Left cardiac atrium (tissue), 4 donors: ENCODE measurements at places on chromosomes 5 and 9. TPM values are rescaled to one million over a fixed set of nuclear protein-coding genes. Genes with fewer than 3 reads are reported as not detected.

Gene ACTBL2
- not detected for total RNA-seq

Gene PCSK5
- total RNA-seq, result 9.3 TPM

GRCh38 chr9:133726401-133727276 lies 11.5 kb downstream of the SARDH start:
- peak; percentile 58 for DNase-seq

- DNase-seq, result no peak
Measured at GRCh38 chr5:150364004-150364403, 6.5 kb downstream of the TCOF1 start.

Gene TRIM36
- 0.80 TPM for total RNA-seq

DNA sequence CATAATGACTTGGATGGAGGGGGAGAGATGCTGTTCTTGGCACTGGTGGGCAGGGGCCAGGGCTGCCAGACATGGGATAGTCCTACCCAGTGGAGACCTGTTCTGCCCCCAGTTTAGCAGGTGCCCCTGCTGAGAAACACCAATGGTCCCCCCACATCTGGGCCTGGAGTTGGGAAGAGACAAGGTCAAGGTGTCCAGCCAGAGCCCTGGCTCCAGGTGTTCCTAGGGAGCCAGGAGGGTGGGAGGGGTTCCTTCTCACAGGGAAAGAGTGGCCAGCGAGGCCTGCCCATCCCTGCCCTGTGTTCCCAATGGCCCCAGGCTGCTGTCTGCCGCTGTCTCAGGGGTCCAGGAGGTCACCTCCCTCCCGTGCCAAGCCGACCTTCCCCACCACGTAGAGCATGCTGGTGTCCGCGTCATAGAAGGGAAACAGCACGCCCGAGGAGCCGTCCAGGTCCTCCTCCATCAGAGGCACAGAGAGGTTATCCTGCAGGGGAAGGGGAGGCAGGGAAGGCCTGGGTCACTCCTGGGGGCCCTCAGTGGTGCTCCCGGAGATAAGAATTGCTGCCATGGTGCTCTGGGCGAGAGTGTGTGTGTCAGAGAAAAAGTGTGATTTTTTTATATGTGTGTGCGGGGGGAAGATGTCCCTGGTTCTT lies 11.7 kb upstream of the TRIM14 start:
- DNase-seq, result no peak

DNA sequence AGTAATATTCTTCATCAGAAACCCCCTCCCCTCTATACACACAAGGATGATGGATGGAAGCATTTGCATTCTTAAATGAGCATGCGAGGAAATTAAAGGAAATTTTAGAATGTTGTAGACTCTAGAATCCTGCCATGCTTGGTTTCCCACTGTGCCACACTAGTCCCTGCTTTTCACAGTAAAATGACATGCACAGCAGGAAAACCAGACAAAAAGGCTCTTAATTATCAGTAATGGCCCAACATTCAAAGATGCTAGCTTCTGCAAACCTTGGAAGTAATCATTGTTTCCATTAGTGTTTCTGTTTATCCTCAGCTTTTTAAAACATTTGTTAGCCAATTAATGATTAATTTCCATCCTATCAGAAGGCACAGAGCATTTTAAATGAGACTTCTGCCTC lies 255.8 kb downstream of the SLCO4C1 start:
- no peak for DNase-seq

GRCh38 chr5:126143622-126144021 lies 279.6 kb upstream of the GRAMD2B start:
- DNase-seq, result no peak

Gene CORO2A
- 0.60 TPM for total RNA-seq

Gene RABGAP1
- 40.8 TPM for total RNA-seq

DNA sequence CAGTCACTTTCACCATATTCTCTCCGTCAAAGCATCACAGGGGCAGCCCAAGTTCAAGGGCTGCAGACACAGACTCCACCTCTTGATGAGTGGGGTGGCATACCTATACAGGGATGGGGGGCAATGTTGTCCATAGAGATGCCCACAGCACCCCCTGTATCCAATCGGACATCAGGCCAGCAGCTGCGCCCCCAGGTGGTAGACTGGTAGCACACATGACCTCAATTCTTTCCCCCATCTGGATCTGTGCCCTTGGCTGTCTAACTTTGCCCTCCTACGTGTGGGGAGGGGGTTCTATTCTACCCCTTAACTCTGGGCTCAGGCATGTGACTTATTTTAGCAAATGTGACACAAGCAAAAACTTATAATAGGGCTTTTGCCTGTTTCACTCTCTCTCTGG lies 84.0 kb upstream of the SLC25A48 start:
- no peak for DNase-seq

DNA sequence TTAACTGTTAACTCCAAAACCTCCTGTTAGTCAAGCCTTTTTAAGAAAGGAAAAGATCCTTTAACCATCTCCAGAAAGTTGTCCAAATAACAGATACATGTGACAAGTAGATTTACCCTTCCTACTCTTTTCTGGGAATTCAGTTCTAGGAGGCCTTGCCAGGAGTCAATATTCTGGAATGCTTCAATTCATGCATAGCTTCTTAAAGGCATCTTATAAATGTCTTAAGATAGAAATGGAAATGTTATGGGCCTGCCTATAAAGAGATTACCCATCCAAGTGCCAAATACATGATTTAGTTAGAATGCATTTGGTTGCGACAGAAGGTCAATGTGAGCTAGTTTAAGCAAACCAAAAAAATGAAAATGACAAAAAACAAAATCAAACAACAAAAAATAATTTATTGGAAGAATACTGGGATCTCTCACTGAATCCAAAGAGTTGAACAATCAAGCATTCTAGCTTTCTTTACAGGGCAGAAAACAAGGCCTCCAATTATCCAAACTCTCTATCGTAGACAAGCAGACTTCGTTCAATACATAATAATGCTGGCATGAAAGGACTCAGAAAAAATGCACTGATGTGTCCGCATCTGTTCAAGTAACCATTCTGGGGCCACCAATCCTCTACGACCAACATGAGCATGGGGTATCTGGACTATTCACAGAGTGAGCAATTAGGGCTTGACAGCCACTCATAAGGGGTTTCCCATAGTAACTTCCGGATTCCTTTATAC lies 188.6 kb downstream of the CTNND2 start:
- no peak for DNase-seq

DNA sequence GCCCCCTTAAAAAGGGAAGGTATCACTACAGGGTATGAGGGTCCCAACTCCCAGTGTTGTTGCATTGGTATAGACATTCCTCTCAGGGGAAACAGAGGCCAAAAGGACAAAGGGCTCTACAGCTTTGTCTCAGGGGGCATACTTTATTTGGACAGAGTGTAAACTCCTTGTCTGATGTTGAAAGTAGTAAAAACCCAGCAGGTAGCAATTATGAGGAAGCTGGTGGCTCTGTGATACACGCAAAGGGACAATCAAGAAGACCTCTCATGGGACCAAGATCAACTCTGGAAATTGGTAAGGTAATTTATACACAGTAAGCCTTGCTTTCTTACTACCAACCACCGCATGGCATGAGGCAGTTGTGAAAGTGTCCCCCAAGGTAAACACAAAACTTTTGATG lies 764.6 kb downstream of the CDH12 start:
- no peak for DNase-seq

Gene FCN2
- 2.0 TPM for total RNA-seq

DNA sequence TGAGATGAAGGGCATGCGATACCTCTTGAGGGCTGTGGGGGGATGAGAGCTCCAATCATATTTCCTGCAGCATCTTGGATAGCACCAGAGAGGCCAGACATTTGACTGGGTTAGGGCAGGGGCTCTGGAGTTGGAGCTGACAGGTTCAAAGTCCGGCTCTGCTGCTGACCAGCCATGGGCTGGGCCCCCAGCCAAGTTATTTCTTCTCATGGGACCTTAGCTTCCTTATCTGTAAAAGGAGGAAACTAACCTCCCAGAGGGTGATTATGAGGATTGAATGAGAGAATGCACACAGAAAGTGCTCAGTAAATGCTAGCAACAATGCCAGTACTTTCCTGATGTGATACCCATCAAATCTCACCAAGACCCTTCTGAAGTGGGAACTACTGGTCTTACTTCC lies 65.2 kb upstream of the SLC25A51 start:
- peak; percentile 70 for DNase-seq

- DNase-seq, result no peak
Measured at GRCh38 chr5:60594715-60595477, 105.1 kb downstream of the DEPDC1B start.

Gene PLPP7
- 82.7 TPM for total RNA-seq

Gene HRCT1
- 9.3 TPM for total RNA-seq

Gene TAS2R1
- not detected for total RNA-seq

GRCh38 chr5:68225911-68226545 lies 10.5 kb downstream of the PIK3R1 start:
- peak; percentile 57 for DNase-seq

Gene PKN3
- 11.2 TPM for total RNA-seq

Gene FIBCD1
- 1.0 TPM for total RNA-seq

Gene SLC6A18
- not detected for total RNA-seq

Gene NTMT1
- total RNA-seq, result 43.4 TPM

- no peak for DNase-seq
Measured at GRCh38 chr9:68552700-68553476, 12.2 kb upstream of the TMEM252 start.

DNA sequence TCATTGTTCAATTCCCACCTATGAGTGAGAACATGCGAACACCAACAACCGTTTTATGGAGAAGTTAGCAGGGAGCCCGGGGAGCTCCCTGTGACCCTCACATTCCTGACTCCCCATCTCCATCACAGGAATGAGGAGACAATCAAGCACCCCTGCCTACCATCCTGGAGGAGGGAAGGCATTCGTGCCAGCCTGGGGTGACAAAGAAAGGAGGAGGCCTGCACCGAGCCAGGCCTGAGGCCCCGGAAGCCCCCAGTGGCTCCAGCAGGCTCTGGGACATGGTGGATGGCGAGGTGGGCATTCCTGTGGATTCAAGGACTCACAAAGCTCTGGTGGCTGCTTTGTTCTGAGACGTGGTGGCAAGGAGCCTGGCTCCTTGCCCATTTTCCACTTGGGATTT lies 36.5 kb upstream of the UGT3A1 start:
- DNase-seq, result no peak

Gene RAB3C
- total RNA-seq, result 1.3 TPM

DNA sequence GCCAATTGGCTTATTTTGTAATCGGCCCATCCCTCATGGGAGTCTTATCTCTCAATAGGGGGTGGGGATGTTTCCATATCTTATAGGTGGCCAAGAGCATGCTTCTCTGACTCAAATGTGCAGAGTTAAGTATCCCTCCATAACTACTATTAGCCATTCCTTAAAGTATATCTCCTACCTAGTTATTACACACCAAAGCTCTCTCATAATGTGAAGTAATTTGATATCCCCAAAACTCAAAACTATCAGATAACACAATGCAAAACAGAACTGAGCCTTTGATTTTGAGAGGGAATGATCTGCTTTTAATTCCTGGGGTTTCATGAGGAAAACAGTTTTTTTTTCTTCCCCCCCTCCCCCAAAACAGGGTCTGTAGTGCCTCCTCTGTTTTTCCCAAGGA lies 28.4 kb downstream of the UNC13B start:
- no peak for DNase-seq

Gene OR1J2
- total RNA-seq, result not detected

- no peak for DNase-seq
Measured at GRCh38 chr5:113242481-113243348, 192.1 kb downstream of the TSSK1B start.

- no peak for DNase-seq
Measured at GRCh38 chr9:30103647-30104394, 2280.6 kb upstream of the ACO1 start.

GRCh38 chr9:125694478-125694877 lies 12.5 kb downstream of the MAPKAP1 start:
- DNase-seq, result no peak

DNA sequence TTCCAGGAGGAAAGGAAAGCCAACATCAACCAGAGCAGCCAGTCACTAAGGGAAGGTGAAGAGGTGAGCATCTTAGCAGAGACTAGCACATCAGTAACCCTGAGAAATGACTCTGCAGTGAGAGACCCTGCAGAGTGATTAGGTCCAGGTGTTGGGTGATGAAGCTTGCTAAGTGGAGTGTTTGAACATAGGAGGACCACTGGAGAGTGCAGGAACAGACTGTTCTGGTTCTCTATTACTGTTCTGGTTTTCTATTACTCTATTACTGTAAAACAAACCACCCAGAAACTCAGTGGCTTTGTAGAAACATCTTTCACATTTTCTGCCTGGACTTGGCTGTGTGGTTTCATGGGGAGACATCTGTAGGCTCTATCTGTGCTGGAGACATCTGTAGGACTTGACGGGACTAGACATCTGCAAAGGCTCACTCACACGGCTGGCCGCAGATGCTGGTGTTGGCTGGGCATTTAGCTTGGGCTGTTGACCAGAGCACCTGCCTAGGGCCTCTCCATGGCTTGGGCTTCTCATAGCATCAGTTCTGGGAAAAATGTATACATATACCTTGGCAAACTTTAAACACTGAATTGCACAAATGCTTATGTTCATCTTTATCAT lies 33.4 kb upstream of the SPATA31E1 start:
- DNase-seq, result no peak

Gene TMEM174
- not detected for total RNA-seq
